Activated T-helper 2 cell treated with anti-CD3 and anti-CD28 coated beads, Interferon-gamma antibody, Interleukin-2, Interleukin-4, amounts not matched to agents 10 μg/mL and 5 μg/mL and 100 μg/mL, durations not matched to agents 14 hours and 24 hours and 36 hours (primary cell): ENCODE measurements at places on chromosomes 12 and 14.

DNA sequence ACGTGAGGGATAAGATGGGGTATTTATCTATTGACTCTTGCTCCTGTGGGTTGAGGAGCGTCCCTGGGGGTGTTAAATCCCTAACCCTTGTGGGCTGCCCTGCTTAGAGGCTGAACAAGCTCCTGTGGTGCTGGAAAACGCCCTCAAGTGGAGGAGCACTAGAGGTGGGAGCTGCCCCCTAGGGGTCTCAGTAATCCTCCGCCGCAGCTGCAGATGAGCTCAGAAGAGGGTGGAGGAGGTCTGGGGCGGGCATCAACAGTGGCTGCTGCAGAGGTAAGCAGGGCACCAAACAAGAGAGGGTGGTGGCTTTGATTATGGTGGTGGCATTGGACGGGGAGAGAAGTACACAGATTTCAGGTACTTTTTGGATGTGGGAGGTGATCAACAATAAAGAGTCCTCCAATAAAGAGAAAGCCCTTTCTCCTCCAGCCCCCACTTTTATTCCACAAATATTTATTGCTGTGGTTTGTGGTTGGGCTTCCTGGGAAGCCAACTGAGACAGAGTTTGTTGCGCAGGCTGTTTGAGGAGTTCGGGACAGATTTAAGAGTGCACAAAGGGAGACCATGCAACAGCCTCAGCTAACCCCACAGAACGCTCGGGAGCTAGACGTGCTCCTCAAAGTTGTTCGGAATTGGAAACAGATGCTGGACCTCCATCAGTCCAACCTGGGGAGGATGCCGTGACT, 179.9 kb downstream of the ADCK1 start:
- DNase-seq, result no peak

GRCh38 chr14:103555559-103556337, 6.7 kb downstream of the BAG5 start:
- DNase-seq, result no peak

GRCh38 chr12:21615431-21615830, 10.8 kb upstream of the GYS2 start:
- DNase-seq, result no peak

DNA sequence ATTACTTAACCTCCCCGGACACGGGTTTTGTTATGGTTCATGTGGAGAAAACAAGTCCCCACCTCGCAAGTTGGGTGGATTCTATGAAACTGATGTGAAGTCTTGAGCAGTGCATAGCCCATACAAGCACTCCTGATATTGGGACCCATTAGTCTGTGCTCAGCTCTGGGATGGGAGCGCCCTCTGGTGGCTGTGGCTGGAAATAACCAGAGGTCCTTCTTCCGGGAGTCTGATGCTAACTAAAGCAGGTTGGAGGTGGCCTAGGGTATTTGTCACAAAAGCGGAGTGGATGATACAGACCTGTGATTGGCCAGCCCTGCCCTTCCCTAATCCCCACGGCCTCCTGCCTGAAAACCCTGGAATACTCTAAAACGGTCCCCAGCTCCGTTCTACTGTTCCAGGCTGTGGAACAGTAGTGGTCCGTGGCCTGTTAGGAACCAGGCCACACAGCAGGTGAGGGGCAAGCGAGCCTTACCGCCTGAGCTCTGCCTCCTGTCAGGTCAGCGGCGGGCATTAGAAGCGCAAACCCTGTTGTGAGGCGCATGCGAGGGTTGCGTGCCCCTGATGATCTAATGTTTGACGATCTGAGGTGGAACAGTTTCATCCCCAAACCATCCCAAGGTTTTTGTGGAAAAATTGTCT, 6.4 kb downstream of the SLC48A1 start:
- peak; percentile 85 for DNase-seq

- DNase-seq, result no peak
Measured at GRCh38 chr12:51844854-51845253, 3.7 kb downstream of the FIGNL2 start.

GRCh38 chr12:129106772-129107171, 253.5 kb downstream of the GLT1D1 start:
- DNase-seq, result no peak

- peak; percentile 54 for DNase-seq
Measured at GRCh38 chr12:1533602-1534304, 60.6 kb downstream of the FBXL14 start.

GRCh38 chr12:50249464-50250182, 33.7 kb downstream of the LIMA1 start:
- no peak for DNase-seq

- peak; percentile 48 for DNase-seq
Measured at GRCh38 chr14:68779761-68780323, 13.0 kb downstream of the ZFP36L1 start.

GRCh38 chr14:85634205-85634604, 104.3 kb downstream of the FLRT2 start:
- no peak for DNase-seq

GRCh38 chr12:101172316-101172715, 37.7 kb downstream of the SLC5A8 start:
- DNase-seq, result no peak

DNA sequence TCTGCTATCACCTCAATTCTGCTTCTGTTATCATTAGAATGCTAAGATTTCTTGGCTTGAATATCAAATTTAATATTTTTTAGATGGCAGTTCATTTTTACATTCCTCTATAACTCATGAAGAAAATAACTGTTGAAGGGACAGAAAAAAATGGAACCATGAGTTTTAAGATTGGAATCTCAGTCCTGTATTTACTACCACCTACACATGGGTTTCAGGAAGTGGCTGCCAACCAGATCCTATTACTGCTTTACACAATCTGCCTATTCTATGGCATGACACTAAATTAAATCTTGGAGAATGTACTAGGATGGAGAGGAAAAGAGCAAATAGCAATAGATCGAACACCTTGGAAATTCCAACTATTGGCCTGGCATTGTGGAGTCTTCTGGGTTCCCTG, 140.8 kb downstream of the DUSP6 start:
- no peak for DNase-seq

GRCh38 chr12:49952391-49953055, 2.0 kb downstream of the AQP2 start:
- DNase-seq, result no peak

DNA sequence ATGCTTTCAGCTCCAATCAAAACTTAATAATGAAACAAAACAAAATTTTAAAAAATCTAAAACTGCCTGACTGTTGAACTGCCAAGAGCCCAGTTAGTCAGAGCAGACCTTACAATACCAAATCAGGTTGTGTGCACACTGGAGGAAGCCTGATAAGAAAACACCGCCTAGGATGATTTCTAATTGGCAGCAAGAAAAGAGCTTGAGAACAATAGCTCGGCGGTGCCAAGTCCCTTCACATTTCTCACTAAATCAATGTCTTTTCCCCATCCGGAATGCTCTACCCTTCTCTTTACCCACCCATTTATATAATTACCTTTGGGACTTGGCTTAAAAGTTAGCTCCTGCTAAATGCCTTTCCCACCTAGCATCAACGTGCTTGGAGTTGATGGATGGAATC, 256.7 kb downstream of the C12orf75 start:
- DNase-seq, result no peak

DNA sequence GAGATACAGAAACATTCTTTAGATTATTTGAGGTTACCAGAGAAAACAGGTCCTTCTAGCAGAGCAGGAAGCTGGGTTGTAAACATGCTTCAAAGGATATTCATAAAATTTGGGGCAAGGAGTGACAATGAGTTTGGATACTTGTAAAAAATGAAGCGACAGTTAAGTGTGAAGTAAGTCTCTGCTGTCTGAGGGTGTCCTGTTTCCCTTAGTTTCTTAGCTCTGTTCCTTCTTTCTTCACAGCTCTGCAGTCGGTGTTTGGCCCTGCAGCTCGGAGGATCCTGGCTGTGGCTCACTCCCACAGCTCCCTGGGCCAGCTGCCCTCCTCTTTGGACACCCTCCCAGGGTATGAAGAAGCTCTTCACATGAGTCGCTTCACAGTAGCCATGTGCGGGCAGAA, 10.8 kb downstream of the TMEM52B start:
- DNase-seq, result no peak

GRCh38 chr14:74488786-74489397, 4.2 kb downstream of the NPC2 start:
- DNase-seq, result no peak

GRCh38 chr14:96205059-96205977, 679 bp downstream of the BDKRB2 start:
- DNase-seq, result no peak

GRCh38 chr14:90574188-90575131, 177.6 kb downstream of the CALM1 start:
- DNase-seq, result no peak

- no peak for DNase-seq
Measured at GRCh38 chr14:94374116-94374515, 14.3 kb downstream of the SERPINA1 start.

DNA sequence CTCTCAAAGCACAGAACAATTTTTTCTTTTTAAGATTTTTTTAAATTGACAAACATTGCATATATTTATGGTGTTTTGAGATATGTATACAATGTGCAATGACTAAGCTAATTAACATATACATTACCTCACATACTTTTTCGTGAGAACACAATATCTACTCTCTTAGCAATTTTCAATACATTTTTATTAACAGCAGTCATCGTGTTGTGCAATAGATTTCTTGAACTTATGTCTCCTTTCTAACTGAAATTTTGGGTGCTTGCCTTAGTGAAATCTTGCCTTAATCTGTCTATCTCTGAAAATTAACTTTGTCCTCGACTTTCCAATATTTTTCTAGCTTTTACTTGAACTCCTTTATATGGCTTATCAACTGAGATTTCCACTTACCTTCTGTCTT, 6.8 kb downstream of the OR10A7 start:
- DNase-seq, result no peak

GRCh38 chr14:61153914-61154545, 127.1 kb downstream of the TMEM30B start:
- no peak for DNase-seq

DNA sequence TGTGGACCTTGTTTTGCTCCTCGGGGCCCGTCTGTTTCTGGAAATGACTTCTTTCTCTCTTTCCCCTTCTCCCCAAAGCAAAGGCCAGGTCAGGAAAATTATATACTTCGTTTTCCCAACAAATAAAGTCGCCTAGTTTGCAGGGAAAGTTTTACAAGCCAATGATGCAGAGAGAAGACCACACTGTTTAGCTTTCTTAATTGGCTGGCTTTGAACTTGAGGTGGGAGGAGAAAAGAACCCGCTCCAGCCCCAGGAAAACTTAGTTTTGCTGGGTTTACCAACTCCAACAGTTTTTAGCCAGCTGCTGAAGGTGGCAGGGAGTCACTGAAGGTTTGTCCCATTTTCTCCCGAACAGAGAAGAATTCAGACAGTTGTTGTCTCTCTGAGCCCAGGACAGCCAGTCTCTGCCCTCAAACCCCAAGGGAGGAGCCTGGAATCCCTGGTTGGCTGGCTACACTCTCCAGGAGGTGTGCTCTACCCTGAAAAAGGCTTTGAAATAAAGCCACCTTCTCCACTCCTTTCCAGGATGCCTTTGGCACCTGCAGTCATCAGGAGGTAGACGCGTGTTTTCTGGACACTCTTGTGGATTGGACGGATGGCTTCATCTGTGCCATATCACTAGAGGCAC, 24.8 kb downstream of the BCL11B start:
- peak; percentile 15 for DNase-seq
